NCI-H345 (cell line): ENCODE measurements at places on chromosomes 11 and 22.
A peak's percentile ranks its signal among the peaks of the same experiment; 100 is the strongest.

- DNase-seq: no peak
These were observed 39.3 kb upstream of the LINC01488 start for GRCh38 chr11:69442012-69442806.

GRCh38 chr11:32881286-32881685, 11.3 kb upstream of the QSER1 start:
- no peak for DNase-seq

GRCh38 chr11:80417681-80418080, 976.9 kb upstream of the TENM4 start:
- DNase-seq: no peak

GRCh38 chr11:70630816-70631623, 232.7 kb downstream of the CTTN start:
- DNase-seq: no peak

DNA sequence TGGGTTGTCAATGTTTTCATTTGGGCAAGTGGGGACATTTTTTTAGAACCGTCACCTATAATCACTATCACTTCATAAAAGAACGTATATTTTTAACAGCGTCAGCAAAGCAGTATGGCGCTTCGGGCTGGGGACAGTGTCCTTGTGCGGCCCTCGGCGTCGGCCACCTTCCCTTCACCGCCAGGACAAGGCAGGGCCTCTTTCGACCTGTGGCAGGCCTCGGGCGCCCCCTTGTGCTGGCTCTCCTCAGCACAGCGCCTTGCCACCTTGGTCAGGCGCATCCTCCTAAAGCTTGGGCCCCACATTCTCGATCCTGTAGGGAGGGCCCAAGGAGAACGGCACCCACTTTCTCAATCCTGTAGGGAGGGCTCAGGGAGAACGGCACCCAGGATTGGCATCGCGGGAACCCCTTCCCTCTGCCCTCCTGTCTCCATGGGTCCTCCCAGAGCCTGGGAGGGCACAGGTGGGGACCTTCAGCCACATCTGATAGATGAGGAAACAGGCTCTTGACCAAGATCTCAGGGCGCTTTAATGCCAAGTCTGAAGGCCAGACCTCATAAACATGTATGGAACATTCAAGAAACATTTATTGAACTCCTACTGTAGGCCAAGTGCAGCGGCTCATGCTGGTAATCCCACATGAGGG, 11.5 kb upstream of the FADD start:
- DNase-seq: peak; percentile 70

DNA sequence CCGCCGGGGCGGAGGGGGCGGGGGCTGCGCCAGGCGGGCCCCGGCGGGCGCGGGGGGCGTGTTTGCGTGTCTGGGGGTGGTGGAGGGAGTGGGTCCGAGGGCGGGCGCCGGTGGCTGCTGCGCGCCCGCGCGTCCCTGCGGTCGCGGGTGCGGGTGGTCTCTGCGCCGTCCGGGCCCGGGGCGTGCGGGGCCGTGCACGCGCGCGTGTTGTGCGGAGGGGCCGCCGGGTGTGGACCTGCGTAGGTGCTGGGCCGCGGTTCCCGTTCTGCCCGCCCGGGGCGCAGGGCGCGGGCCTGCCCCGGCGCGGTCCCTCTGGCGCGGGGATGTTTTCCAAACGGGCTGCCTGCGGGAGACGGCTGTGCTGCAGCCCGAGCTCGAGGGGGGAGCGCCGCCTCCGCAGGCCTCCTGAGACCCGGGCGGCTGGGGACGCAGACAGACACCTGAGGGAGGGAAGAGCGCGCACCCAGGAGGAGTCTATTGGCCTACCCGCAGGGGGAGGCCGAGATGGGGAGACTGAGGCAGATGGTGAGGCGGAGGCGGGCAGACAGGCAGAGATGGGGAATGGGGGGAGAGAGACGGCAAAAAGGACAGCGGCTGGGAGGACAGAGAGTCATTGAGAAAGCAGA, 442 bp downstream of the PELI3 start:
- peak; percentile 52 for DNase-seq

DNA sequence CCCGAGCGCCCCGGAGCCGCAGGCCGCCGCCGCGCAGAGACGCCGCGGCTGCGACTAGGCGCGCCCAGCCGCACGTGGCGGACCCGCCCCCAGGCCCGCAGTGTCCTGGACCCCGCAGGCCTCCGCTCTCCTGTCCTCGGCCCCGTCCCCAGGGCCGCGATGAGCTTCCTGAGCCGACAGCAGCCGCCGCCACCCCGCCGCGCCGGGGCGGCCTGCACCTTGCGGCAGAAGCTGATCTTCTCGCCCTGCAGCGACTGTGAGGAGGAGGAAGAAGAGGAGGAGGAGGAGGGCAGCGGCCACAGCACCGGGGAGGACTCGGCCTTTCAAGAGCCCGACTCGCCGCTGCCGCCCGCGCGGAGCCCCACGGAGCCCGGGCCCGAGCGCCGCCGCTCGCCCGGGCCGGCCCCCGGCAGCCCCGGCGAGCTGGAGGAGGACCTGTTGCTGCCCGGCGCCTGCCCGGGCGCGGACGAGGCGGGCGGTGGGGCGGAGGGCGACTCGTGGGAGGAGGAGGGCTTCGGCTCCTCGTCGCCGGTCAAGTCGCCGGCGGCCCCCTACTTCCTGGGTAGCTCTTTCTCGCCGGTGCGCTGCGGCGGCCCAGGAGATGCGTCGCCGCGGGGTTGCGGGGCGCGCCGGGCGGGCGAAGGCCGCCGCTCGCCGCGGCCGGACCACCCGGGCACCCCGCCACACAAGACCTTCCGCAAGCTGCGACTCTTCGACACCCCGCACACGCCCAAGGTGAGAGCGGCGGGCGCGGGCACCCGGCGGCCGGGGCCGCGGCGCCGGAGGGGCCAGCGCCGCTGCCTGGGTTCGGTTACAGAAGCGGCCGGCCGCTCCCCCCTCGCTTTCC, 528 bp downstream of the WEE1 start:
- peak; percentile 64 for DNase-seq

GRCh38 chr22:31764785-31765184, 11.0 kb downstream of the DEPDC5 start:
- no peak for DNase-seq

DNA sequence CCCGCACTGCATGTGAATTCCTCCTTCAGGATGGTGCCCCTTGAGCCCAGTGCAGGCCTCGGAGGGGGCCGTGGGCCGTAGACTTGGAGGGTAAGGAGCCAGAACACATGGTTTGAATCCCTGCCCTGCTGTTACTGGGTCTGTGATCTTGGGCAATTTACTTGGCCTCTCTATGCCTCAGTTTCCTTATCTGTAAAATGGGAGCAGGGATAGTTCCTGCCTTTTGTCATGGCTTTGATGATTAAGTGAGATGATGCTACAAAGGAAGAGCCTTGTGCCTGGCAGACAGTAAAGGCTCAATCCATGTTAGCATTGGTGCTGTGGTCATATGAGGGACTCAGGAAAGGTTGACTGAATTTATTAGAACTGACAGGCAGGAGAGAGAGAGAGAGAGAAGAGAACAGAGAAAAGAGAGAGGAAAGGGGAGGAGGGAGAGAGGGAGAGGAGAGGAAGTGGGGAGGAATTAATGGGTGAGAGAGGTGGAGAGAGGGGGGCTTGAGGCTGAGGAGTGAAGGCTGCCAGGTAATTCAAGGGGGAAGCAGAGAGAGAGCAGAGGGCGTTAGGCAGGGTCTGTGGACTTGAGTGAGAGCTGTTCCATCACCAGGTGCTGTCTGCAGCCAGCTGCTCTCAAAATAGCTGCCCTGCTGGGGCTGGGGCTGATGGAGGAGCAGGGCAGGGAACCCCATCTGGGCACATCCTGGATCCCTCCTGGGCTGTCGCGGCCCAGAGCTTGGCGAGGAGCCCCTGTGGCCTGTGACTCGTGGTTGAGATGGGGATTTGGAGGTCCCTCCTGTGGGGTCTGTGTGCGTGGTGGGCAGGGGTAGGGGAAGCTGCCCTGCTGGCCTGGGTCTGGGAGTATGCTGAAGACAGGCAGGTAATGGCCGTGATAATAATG, 44.1 kb downstream of the MCM5 start:
- no peak for DNase-seq

DNA sequence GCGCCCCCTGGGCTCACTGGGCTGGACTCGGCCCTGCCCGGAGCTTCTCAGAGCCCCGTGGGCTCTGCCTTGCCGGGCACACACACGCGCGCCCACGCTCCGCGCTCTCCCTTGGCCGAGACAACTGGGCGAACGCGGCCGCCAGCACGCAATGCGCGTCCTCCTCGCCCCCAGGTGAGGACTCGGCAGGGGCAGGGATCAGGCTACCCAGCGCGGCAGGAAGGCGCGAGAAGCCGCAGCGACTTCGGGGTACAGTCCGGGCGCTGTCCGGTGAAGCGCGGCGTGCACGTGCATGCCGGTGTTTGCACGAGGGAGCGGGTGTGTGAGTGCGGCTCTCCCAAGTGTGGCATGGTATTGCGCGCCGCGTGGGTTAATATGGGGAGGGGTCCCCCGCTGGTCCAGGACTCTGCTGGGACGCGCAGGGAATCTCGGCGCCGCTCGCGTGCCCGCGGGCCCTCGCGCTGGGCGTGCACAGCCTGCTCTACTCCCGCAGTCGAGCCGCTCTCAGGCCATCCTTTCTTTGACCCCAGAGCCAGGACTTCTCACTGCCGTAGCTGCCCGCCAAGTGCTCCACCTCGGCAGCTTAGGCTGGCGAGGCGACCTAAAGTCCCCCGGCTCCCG, 5.4 kb downstream of the WNT7B start:
- no peak for DNase-seq

GRCh38 chr22:39574779-39575551, 4.4 kb downstream of the CACNA1I start:
- no peak for DNase-seq

DNA sequence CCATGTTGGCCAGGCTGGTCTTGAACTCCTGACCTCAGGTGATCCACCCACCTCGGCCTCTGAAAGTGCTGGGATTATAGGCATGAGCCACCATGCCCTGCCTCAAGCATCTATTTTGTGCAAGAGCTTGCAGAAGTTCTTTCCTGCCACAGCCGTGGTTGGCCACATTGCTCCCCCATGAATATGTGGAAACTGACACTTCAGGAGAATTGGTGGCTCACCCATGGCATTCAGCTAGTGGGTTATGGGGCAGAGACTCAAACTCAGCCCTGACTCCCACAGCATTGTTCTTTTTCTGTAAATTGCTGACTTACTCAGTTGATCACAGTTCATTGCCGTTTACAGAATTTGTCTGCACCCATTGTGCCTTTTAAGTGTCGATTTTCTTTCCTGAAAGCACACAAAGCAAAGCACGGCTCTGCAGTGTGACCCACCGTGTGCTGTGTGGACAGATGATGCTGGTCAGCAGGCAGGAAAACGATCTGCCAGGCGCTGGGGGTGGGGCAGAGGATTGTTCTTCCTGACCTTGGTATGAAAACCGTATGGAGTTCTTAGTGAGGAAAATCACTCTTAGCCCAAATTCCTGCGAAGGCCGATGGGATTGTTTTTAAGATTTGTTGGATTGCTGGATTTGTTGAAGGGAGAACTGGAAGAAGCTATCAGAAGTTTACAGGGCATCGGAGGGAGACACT, 115.6 kb downstream of the PTPRJ start:
- DNase-seq: no peak

GRCh38 chr22:39973656-39974055, 13.5 kb downstream of the TMA7B start:
- DNase-seq: no peak

GRCh38 chr22:39622881-39623367, 52.4 kb downstream of the CACNA1I start:
- DNase-seq: peak; percentile 9

GRCh38 chr11:64092111-64092760, 56.5 kb downstream of the FLRT1 start:
- no peak for DNase-seq

DNA sequence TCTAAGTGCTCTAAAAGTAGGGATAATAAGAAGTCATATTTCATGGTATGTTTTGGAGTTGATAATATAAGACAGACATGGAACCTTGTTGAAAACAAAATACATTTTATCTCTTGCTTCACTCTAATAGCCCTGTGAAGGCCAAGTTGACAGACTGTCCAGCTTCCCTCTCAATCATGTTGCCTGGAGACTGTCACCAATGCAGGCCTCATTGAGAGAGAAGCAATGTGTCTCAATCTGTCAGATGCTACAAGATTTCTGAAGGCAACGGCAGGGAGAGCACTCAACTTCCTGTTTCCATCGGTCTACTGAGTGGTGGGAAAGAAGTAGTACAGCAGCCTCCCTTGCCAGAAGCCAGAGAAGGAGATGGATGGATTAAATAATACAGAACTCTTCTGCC, 23.6 kb upstream of the FJX1 start:
- no peak for DNase-seq

DNA sequence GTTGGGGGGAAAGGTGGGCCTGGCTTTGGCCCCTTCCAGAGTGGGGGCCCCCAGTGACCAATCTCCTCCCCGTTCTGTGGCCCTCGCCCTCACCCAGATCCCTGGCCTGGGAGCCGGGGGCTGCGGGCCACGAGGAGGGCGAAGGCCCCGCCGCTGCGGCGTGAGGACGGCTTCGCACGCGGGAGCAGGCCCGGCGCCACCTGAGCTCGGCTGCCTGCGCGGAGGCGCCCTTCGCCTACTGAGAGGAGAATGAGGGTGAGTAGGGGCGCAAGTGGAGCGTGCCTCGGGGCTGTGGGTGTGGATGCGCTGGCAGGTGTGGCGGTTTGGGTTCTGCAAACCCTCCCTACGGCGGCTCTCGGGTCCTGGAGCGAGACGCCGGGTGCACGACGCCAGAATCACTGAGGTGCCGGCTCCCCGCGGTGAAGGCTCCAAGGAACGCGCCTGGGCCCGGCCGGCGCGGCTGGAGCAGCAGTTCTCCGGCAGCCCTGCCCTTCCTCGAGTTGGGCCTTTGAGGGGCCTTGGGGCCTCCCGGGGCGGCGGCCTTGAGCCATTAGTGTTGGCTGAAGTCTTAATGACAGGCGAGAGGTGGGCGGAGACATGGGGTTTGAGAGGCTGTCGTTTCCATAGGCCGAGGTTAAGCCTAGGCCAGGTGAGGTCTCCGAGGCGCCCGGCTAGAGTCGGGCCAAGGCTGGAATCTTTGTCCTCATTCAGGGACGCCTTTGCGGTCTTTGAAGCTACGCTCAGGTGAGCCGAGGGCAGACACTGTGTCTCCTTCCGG, 65.3 kb downstream of the CTTN start:
- DNase-seq: no peak

DNA sequence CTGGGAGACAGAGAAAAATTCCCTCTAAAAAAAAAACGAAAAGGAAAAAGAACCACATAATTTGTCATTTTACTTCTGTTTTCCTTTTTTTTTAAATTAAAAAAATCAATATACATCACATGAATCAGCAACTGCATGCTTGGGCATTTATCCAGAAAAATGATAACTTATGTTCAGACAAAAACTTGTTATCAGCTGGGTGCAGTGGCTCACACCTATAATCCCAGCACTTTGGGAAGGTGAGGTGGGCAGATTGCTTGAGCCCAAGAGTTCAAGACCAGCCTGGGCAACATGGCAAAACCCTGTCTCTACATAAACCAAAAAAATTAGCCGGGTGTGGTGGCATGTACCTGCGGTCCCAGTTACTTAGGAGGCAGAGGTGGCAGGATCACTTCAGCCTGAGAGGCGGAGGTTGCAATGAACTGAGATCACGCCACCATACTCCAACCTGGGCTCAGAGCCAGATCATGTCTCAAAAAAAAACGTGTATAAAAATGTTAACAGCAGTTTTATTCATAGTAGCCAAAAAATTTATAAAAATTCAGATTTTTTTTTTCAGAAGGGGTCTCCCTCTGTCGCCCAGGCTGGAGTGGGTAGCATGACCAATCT, 28.5 kb downstream of the AMBRA1 start:
- DNase-seq: no peak
